ENCODE measurements at places on chromosomes 13 and 19.

DNA sequence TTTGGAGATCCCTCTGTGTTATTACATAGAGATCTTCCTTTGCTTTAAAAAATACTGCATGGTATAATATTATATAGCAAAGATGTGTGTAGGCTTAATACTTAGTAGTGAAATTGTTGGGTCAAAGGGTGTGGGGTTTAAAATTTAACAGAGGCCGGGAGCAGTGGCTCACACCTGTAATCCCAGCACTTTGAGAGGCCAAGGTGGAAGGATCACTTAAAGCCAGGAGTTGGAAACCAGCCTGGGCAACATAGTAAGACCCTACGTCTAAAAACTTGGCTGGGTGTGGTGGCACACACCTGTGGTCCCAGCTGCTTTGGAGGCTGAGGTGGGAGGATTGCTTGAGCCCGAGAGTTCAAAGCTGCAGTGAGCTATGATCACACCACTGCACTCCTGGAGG is 22.3 kb upstream of the CEBPA start:
- DNase-seq = no peak

- no peak for DNase-seq
These were observed 182.2 kb downstream of the LMO7 start for GRCh38 chr13:75818179-75818967.

DNA sequence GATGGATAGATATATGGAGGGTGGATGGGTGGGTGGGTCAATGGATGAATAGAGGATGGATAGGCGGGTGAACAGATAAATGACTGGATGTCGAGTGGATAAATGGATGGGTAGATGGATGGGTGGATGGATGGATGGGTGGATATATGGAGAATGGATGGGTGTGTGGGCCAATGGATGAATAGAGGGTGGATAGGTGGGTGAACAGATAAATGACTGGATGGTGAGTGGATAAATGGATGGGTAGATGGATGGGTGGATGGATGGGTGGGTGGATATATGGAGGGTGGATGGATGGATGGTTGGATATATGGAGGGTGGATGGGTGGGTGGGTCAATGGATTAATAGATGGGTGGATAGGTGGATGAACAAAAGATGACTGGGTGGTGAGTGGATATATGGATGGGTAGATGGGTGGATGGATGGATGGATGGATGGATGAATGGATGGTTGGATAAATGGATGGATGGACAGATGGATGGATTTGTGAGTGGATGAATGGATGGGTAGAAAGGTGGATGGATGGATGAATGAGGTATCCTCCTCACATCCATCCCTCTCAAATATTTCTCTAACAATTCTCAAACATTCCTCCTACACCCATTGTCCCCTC is 21.0 kb downstream of the AXL start:
- no peak for DNase-seq

GRCh38 chr13:59700281-59700680 is 463.4 kb downstream of the DIAPH3 start:
- DNase-seq = no peak

DNA sequence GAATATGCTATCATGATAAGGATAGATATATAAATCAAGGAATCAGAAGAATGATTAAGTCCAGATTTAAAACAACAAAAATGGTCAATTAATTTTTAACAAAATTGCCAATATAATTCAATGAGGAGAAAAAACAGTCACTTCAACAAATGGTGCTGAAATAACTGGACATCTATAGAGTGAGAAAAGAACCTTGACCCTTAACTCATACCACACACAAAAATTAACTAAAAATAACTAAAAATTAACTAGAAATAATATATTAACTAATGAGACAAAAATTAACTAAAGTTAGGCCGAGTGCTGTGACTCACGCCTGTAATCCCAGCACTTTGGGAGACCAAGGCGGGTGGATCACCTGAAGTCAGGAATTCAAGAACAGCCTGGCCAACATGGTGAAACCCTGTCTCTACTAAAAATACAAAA is 9.5 kb downstream of the LGALS7 start:
- no peak for DNase-seq

- no peak for DNase-seq
These were observed 104.9 kb downstream of the HSPH1 start for GRCh38 chr13:31056644-31057271.

DNA sequence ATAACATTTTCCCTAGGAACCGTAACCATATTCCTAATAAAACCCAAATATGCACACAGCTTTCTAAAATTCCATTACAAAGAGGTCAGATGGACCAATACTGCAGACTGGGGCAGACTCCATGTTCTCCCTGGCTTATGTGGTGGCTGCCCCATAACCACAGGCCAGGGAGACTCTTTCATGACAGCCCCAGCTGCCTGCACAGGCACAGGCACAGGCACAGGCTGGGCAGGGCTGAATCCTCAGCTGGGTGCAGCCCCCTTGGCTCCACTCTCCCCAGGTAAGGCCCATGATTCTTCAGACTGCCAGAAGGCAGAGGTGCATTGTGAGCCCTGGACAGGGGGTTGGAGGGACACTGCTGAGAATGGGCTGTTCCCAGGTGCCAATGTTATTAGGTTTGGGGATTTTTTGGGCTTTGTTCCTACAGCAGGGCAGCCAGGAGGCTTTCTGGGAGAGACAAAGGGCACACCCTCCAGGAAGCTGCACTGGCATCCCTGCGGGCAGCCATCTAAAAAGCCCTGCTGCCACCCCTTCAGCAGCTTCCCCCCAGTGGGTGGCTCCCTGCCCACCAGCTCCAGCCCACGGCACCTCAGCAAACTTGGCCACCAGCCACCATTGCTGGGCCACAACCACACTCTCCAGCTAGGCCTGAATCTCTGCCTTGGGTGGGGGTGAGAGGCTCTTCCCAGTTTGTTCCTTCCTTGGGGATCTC is 20.0 kb downstream of the DOCK9 start:
- DNase-seq = no peak

Data from activated CD4-positive, alpha-beta T cell treated with anti-CD3 and anti-CD28 coated beads, Interleukin-2, amount 50 U/mL, for 24 hours (primary cell).